Inflammatory macrophage treated with lipopolysaccharide for 4 hours (primary cell): ENCODE measurements at places on chromosomes 4 and X.

- no peak for DNase-seq
Observed at GRCh38 chrX:68919707-68920106, 90.9 kb downstream of the EFNB1 start.

DNA sequence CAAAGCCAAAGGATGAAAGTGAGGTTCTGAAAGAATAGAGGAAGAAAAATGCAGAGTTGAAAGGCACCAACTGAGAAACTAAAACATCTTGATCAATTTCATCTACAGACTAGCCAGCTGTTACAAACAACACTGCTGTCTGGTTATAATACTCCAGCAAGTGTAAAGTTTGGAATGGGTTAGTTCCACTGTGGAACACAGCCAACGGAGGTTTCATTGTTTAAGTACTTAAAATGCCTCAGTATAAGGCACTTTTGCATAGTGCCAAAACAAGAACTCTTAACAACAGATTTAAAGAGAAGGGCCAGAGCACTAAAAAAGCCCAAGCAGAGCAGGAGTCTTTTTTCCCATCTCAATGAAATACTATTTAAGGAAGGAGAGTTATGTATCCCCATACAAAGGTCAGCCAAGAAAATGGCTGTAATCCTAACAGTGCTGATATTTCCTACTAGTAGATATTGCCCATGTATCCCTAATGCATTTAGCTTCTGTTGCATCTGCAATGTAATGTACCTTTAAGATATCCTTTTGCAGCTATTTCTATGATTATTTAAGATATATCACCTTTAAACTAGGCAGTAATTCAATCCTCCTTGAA, 16.5 kb downstream of the ACSL4 start:
- no peak for DNase-seq

- no peak for DNase-seq
Observed at GRCh38 chrX:39459952-39460351, 637.8 kb downstream of the BCOR start.

DNA sequence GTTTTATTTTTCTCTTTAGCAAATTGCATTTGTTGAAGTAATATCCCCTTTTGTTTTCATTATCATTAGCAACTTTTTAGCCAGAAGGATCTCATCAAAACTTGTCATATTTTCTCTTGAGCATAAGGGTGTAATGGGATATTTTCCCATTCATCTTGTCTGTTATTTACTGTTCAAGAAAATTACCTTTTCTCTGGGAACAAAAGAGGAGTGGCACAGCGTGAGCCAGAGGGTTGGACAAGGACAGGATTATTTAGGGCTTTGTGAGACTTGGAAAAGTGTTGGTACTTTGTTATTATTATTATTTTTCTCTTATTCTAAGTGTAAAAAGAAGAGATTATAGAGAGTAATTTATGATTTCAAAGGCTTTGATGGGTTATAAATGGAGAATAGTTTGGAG, 135.9 kb downstream of the PRKX start:
- no peak for DNase-seq

DNA sequence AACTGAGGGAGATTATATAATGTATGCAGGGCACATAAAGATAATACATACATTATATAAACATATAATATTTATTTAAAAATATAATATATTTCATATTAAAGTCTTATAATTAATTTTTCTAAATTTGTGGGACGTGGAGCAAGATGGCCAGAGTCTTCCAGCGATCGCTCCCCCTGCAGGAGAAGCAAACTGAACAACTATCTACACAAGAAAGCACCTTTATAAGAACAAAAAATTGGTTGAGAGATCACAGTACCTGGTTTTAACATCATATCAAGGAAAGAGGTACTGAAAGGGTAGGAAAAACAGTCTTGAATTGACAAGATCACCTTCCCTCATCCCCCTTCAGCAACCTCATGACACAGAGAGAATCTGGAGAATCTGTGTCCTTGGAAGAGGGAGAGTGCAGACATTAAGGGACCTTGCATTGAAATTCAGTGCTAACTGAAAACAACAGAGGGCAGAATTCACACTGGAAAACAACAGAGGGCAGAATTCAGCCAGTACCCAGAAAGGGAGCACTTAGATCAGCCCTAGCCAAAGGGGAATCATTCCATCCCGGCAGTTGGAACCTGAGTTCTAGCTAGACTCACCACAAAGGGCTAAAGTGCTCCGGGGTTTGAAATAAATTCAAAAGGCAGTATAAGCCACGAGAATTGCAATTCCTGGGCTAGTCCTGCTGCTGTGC, 262.5 kb upstream of the NDST3 start:
- DNase-seq = no peak

DNA sequence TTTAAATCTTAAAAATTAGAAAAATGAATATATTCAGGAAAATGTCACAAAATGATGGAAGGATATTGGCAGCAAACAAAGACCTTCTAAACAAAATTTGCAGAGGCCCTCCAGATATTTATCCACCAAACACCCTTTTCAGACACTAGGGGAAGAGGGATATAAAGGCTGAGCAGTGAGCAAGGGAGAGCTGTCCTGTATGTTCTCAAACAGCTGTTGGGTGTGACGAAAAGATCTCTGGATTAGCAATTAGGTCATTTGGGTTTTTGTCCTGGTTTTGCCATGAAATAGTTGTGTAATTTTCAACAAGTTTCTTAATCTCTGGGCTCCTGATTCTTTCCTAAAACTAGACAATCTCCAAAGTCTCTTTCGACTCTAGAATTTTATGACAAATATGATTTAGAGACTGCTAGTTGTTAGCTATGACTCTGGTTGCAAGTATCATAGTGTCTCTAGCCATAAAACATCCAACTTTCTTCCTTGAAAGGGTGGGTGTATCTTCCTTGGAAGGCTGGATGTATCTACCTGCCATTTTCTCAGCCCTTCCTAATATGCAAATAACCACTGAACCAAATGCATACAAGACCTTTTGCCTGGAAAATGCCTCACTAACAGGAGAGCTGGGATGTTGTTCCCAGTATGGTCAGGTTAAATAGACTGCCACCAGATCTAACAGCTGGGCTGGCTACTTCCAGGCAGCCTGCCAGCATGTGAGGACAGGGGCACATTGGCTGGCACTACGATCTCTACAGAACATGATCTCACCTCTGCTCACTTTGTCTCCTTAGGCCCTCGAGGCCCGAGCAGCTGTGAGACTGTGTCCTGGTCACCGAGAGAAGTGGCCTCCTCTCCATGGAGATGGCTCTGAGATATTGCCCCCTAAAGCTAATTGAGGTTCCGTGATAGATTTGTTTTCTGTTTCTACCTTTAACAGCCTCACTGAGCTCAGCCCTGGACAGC, 225.5 kb upstream of the JADE1 start:
- DNase-seq = no peak

DNA sequence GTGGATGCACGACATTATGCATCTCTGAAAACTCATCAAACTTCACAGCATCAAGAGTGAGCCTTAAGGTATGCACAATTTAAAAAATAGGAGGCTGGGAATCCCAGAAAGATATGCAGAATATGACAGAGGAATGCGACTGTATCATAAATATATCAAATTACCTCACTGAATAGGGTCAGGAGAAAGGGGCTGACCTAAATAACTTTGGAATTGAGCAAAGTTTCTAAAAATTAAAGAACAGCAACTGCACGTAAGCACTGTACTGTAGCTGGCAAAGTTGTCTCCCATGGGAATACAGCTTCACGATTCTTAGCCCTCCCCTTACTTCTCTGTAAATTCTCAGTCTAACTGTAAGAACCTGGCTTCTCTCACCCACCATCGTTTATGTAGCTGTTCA, 397.4 kb upstream of the ZFP42 start:
- no peak for DNase-seq

GRCh38 chr4:1244978-1245471, 3.9 kb downstream of the CTBP1 start:
- DNase-seq = no peak

- DNase-seq = peak; percentile 76
Observed at GRCh38 chr4:25157081-25157480, 3.2 kb downstream of the SEPSECS start.

DNA sequence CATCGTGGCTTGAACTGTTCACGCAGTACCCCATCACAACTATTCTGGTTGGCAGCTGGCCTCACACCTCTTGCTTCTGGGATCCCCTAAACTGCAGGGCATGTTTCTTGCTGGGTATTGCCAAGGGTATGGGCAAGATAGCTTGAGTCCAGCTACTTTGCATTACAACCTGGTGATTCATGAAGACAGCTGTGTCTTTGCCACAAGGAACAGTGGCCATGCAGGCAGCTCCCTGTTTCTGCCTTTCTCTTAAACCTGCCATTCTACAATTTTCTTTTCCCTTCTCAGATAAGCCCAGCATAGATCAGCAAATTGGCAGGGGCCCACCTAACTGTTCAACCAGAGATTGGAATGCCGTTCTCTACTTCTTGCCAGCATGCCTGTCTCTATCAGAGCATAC, 42.8 kb downstream of the TENM3 start:
- no peak for DNase-seq

- no peak for DNase-seq
Observed at GRCh38 chrX:99719140-99719539, 690.9 kb downstream of the PCDH19 start.

DNA sequence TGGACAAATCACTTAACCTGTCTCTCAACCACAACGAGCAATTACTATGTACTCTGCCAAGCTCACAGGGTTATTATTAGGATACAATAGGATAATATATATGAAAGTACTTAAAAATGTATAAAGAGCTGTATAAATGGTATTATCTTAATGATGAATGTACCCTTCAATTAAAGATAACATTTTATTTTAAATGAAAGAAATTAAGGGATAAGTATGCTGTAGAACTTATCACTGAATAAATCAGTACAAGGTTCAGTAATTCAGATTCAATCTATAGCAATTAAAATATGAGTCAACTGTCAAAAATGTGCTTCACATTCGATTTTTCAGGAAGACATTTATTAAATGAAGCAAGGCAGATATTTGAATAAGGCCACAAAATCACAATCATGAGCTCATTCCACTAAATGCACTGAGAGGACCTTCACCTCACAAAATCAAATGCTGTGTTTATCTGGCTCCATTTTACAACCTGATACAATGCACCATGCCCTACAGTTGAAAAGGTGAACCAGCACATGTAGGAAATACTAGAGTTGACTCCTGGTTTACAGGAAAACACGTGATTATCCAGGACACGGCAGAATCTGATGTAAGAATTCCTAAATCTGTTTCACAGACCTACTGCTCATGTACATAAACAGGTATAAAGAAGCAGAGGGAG, 4.4 kb downstream of the LRCH2 start:
- DNase-seq = no peak

GRCh38 chr4:38682336-38682735, 18.3 kb downstream of the KLF3 start:
- DNase-seq = no peak

GRCh38 chr4:184958923-184959210, 59.4 kb upstream of the HELT start:
- DNase-seq = peak; percentile 25

DNA sequence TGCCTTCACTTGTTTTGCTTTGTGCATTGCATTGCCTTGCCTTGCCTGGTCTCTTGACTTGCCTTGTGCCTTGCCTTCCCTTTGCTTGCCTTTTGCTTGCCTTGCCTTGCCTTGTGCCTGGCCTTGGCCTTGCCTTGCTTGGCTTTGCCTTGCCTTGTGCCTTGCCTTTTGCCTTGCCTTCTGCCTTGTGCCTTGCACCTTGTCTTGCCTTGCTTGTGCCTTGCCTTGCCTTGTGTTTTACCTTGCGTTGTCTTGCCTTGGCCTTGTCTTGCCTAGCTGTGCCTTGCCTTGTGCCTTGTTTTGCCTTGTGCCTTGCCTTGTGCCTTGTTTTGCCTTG, 95.3 kb downstream of the TAB3 start:
- DNase-seq = no peak
